ENCODE measurements at places on chromosomes 16 and 17.

- DNase-seq = peak; percentile 93
Measured at GRCh38 chr17:36544307-36545076, at the start of gene GGNBP2. Gene GGNBP2 (plus strand): TSS chr17:36544919. CDS start chr17:36545725, 806 bp downstream.

DNA sequence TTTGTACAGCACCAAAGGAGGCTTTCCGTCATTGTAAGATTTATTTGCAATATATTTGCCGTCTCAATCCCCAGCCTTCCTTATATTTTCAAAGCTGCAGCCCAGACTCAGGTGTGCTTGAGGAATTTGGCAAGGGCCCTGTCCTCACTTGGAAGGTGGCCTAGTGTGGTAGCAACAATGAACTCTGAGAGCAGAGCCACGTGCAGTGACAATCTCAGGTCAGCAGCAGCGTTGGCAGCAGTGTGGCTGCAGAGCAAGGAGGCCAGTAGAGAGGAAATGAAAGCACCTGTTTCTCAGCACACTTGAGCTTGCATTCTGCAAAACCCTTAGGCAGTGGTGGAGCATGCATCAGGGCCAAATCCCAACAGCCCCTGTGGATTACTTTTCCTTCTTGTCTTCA, 613.5 kb downstream of the RBFOX1 start:
- no peak for DNase-seq

DNA sequence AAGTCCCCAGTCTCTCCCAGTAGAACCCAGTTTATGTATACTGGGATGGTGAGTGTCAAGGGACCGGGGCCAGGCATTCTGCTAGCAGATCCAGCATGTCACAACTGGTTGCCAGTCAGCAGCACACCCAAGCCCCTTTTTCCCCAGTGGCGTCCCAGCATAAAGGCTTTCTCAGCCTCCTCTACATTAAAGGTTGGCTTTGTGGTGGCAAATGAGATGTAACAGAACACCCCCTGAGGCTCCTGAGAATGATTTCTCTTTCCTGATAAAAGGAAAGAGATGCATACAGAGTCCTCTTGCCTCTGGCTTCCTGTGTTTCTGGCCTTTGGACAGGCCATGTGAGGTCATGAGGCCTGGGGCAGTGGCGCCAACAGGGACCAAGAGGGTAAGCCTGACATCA, 27.9 kb downstream of the IRX6 start:
- no peak for DNase-seq

DNA sequence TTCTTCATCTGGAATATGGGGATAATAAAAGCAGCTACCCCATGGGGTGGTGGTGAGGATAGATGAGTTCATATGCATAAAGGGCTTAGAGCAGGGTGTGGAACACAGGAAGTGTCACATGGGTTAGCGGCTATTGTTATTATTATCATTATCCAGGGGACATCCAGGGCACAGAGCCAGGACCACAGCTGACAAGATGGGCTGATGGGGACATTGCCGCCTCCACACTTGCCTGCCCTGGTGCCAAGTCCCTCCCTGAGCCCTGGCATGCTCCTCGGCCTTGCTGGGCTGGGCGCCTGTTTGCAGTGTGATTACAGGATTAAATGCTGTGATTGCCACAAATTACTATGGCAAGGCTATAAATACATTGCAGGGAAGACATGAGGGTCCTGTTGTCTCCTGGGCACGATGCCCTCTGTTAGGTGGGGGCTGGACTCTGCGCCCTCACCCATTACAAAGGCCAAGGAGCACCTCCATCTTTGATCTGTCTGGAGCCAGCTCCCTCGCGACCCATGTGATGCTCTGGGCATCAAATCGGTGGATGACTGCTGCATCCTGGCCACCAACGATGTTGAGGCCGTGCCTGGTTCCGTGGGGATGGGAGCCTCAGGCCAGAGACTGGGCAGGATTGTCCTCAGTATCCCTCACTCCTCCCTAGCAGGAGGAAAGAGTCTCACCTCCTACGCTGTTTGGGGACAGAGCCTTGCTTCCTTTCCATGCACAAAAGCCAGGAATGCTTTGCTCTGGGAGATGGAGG, 43.2 kb downstream of the PIMREG start:
- DNase-seq = no peak

GRCh38 chr17:81138500-81138899, 26.8 kb upstream of the PVALEF start:
- DNase-seq = no peak

DNA sequence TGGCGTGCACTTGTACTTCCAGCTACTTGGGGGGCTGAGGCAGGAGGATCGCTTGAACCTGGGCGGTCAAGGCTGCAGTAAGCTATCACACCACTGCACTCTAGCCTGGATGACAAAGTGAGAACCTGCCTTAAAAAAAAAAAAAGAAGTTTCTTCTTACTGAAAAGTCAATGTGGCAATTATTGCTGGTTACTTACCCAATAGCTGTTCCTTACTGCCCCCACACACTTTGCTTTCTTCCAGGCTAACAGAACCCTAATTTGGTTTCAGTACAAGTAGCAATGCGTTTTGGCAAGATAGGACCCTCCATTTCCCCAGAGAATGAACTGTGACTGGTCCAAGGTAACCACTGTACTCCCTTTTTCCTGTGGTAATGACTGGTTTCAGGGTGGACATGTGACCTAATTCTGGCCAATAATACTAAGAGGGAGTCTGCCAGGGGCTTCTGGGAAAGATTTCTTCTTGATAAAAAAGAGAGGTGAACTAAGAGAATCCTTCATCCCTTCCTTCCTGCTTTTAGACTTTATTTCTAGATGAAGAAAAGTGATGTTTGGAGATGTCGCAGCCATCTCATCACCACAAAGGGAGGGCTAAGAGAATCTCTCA, 58.8 kb upstream of the MSI2 start:
- no peak for DNase-seq

DNA sequence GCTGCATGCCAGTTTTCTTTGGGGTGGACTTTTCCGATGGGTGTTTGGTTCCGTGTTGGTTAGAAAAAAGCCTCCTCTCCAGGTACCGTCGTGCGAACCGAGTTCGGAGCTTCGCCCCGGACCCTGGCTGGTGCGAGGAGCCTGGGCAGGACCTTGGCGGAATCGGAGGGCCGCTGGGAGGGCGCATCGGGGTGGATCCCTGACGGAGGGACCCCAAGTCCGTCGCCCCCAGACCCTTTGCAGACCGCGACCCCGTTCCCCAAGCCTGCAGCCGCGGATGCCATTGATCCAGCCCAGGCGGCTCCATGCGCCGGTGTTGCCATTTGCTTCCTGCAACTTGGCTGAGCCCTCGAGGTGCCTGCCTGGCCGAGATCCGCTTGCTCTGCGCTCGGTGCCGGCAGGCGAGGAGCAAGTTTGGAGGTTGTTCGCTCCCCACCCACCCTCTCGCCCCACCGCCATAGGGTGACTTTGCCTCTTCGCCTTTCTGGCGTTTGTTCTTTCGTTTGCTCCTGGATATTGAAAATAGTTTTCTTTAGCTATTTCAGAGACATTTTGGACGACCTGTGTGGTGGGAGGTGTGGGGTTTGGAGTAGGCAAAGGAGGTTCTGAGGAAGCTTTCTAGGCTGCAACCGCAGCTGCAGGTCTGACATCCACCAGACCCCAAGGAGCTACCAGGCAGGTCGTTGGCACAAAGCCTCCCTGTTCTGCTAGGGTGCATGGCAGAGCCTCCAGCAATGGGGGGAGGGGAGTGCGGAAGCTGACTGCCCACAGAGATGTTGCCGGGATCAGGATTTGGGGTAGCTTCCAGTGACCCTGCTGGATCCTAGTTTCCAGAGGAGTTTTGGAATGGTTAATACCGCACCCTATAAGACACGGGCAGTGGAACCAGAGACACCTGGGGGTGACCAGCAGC, 58.2 kb downstream of the RAP1GAP2 start:
- no peak for DNase-seq

- no peak for DNase-seq
Measured at GRCh38 chr17:66920950-66921349, 43.6 kb upstream of the CACNG4 start.

GRCh38 chr16:7449306-7449705, 116.7 kb downstream of the RBFOX1 start:
- DNase-seq = no peak

DNA sequence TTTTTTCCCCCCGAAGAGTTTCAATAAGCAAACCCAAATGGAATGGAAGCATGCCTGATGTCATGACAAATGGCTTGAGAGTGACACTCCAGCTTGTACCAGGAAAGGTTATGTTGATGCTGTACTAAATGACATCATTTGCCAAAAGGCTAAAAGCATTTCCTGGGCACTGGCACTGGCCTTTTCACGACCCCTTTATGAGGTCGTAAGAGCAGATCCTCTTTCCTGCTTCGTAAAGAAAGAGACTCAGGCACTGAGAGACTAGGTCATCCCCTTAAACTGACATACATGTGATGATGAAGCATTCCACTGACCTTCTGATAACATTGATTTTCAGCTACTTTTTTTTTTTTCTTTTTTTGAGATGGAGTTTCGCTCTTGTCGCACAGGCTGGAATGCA, 30.5 kb downstream of the CEP295NL start:
- DNase-seq = no peak

DNA sequence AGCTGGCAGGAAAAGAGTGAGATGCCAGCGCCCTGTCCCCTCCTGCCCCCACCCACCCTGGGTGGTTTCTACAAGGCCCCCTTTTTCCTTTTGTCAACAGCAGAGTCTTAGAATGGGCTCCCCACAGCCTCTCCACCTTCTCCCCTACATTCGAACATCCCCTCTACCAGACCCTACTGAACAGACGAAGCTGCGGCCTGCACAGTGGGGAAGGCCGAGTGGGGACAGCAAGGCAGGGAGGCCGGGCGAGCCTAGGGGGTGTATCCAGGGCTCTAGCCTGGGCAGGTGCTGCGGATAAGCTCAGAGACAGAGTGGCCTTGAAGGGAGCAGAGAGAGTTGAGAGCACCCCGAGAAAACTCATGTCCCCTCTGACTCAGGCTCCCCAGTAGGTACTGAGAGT, 7.4 kb downstream of the ZACN start:
- no peak for DNase-seq

GRCh38 chr16:49748322-49748721, 107.6 kb downstream of the ZNF423 start:
- DNase-seq = no peak

DNA sequence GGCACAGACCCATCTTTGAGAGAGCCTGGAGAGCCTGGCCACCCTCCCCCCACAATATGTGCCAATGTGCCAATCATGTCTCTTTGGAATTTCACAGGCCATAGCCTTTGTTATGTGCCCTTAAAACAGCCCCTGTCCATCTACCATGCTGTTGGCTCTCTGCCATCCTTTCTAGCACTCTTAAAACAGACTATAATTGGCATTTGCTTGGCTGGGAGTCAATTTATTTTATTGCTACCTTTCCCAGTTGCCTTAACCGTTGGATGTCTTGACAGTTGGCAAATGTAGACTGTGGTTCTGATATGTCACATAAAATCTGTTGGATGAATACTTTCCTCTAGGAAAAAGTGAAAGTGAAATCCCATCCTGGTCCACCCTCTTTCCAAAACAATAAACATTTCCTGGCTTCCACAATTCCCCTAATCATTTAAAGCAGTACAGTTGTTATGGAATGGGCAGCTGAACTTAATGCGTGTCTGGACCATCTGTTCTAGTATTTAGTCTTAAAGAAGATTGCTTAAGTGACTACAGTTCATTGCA, 394.0 kb downstream of the KCNJ2 start:
- no peak for DNase-seq

DNA sequence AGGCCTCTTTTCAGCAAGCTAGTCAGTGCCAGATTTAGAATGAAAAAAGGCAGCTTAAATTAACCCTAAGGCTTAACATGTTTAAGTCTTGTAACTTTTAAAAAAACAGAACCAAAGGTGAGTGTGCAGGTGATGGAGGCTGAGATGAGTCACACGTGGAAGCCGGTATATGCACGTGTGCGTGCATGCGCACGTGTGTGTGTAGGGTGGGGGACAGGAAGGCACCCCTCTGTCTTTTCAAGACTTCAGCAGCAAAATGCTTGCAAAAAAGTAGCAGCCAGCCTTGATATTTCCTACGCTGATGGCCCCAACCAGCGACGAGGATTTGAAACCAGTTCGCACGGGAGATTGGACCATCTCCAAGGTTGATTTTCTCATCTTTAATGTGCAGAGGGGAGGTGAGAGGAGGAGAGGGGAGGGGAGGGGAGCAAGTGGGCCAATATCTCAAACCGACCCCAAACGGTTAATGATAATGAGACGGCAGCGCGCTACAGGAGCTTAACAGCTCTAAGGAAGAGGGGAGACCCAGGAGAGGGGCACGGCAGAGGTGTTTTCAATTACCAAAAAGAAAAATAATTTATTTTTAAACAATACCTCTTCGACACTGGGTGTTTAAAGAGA, 154.7 kb downstream of the ZNF423 start:
- no peak for DNase-seq

DNA sequence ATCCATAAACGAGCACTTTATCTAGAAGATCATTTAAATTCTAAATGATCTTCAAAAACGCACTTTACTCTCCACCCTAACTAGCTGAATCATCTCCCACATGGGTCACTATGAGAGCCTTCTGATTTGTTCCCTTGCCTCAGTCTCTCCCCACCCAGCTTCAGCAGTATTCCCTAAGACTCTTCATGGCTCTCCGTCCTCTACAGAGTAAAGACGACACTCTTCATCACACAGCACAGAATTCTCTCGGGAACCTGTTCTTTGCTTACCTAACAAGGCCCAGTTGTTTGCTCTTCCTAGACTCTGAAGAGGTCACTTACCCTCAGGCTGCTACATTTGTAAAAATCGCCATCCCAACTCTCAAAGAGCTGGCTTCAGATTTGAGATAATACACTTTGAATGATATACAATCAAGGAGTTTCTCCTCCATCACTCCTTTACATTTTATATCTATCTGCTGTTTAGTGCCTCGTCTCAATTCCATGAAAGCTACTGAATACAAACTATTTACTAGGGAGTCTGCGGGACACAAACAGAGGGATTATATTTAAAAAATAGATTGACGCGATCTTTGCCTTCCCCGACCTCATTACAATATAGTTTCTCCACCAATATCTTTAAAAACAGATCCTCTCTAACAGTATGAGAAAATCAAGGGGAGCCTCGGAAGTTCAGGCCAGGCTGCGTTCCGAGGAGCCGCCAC, 511 bp upstream of the LIG3 start:
- no peak for DNase-seq

DNA sequence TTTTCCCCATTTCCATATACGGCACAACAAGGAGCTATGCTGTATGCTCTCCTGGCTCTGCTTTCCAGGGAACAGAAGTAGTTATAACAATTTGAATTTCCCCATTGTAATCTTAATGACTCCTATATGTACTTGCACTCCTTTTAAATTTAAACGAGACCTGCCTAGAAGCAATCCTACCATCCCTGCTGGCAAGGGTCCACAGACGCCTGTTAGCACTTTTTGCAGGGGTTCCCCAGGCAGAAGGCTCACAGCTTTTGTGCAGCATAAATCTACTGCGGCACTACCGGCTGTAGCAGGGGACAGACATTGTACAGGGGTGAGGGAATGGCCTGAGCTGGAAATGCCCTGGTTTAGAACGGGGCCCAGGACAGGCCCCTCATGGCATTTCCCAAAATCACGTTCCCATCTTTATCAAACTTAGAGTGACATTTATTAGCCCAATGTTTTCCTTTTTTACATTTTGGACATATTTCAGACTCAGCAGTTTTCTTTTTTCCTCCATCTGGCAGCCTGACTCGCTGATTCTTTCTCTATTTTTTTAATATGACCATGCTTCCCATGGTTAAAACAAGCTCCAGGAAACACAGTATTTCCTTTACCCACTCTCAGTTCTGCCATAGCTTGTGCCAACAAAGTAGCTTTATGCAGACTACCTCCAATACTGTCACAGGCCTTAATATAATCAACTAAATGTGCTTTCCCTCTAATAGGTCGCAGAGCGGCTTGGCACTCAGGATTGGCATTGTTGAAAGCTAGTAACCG, 35.4 kb upstream of the USP22 start:
- no peak for DNase-seq

Measured in activated CD4-positive, alpha-beta T cell treated with anti-CD3 and anti-CD28 coated beads, Interleukin-2, amount 50 U/mL, for 4 hours (primary cell).